ENCODE measurements at places on chromosomes 1 and 21.

GRCh38 chr1:187959062-187959461 is 1130.3 kb downstream of the PLA2G4A start:
- DNase-seq = no peak

DNA sequence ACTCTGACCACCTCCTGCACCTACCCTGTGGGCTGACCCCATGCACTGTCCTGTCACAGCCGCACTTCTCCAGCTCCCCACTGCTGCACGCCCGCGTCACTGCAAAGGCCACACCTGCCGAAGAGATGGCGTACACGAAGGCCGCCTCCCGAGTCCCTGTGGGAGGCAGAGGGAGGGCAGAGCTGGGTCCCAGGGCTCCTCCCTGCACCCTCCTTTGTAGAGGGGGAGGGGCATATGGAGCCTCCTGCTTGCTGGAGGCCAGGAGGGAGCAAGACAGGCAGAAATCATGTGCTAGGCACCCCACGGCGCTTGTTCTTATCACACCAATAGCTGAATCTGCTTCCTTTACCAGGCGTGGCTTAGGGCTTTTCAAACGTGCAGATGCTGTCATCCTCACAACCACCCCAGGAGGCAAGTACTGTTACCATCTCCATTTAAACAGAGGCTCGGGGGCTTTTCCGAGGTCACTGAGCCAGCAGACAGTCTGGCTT is 21.4 kb downstream of the WNT4 start:
- DNase-seq = no peak

- DNase-seq = peak; percentile 98
These were observed 160.9 kb upstream of the UBE2U start for GRCh38 chr1:64042331-64043100.

DNA sequence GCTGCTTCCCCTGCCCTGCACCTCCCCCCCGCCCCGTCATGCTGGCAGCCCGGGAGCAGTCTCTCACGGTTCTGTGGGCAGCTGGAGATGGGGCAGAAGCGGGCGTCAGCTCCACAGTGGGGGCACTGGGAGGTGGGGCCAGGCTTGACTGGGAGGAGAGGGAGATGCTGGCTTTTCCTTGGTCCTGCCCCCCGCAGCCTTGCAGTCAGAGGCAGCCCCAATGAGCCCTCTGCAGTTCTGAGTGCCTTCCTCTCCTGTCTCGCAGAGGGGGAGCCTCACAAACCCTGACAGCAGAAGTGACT is 21.7 kb downstream of the ARHGEF10L start:
- no peak for DNase-seq

- DNase-seq = no peak
These were observed 16.6 kb upstream of the DUSP10 start for GRCh38 chr1:221758455-221758854.

GRCh38 chr1:204258213-204259115 is 44.7 kb upstream of the GOLT1A start:
- DNase-seq = peak; percentile 84

GRCh38 chr1:167676916-167677848 is 44.6 kb upstream of the MPZL1 start:
- DNase-seq = no peak

DNA sequence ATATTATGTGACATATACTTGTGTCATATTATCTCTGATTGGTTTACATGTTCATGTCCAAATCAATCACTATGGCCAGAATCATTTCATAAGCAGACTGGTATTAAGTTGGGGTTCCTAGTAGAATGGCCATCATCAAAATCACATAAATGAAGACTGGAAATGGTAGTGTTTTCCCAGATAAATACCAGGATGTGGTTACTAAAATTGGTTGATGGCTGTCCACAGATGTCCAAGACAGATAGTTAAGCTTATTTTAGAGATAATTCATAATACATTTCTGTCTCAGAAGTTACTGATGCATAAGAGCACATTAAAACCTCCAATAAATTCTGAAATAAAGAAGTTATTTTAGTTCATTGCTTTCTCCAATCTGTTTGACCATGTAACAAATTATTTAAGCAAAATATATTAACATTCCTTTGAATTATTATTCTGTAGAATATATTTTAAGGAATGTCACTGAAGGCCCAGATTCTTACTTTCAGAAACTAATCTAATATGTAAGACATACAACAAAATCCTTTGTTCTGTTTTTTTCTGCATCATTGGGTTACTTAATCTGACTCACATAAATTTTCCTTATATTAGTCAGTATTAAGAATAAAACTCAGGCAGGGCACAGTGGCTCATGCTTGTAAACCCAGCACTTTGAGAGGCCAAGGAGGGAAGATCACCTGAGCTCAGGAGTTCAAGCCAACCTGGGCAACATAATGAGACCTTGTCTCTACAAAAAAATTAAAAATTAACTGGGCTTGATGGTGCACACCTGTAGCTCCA is 483.9 kb downstream of the PTPRC start:
- peak; percentile 20 for DNase-seq

- no peak for DNase-seq
These were observed 52.8 kb downstream of the IGSF21 start for GRCh38 chr1:18160290-18160942.

DNA sequence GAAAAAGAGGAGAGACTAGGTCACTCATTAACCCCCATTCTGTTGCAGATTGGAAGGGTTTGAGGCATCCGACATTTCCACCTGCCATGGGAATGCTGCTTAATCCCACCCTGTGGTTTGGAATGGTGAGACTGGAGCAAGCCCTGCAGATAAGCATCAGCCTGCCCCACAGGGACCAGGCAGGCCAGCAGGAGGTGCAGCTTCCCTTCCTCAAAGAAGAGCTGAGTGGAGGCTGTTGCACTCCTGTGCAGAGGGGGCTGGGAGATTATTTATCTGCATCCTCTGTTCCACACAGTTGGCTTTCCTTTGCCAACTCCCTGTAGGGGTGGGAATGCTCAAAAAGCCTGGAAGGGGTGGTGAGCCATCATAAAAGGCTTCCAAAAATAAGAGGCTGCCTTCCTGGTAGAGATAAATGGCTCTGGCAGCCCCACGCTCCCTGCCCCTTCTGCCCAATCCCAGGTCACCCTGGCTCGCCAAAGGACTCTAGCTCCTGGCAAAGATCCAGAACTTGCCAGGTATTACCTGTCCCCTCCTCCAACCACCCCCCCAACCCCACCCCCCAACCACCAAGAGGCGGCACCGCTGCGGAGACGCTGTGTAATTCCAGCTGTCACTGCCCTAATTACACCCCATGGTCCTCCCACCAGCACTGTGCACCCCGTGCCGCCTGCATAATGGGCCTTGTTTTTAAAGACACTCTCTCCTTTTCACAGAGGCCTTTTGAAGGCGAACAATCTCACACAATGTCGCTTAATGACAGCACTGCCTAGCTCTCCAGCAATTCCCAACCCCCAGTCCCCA is 83.0 kb upstream of the ZC3H12A start:
- DNase-seq = no peak

- DNase-seq = peak; percentile 54
These were observed 273.4 kb upstream of the CACYBP start for GRCh38 chr1:174726167-174726879.

GRCh38 chr1:213742992-213743391 is 244.8 kb upstream of the PROX1 start:
- no peak for DNase-seq

GRCh38 chr1:21742578-21742977 is 40.4 kb downstream of the USP48 start:
- DNase-seq = no peak

DNA sequence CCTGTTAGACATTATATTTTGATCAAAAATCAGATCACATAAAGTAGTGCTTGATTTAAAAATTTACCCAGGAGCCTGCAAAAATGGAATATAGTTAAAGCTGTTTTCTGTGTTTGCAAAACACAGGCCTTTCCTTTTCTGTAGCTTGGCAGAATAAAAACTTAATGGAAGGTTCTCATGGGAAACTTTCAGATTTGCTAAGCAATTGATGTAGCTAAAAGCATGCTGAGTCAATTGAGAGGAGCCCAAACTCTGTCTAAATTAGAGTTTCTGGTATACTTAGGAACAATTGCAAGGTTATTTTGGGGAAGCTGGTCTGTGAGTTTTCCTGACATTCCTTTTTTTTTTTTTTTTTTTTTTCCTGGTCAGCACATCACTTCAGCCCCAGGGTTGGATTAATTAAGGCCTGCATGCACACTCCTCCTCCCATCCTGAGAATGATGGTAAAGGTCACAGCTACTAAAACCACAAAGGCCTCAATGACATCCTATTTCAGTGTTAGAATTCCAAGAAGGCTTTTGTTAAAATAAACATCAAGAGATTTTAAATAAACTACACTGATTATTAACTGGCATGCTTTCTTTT is 608.7 kb downstream of the PLPP3 start:
- no peak for DNase-seq

- no peak for DNase-seq
These were observed 5.2 kb upstream of the KIAA1614 start for GRCh38 chr1:180907313-180908055.

GRCh38 chr1:45409276-45409675 is 69.0 kb upstream of the MUTYH start:
- DNase-seq = no peak

GRCh38 chr1:1058088-1058905 is 15.8 kb downstream of the RNF223 start:
- DNase-seq = no peak

GRCh38 chr1:93701629-93702028 is 20.0 kb upstream of the BCAR3 start:
- peak; percentile 99 for DNase-seq

GRCh38 chr1:218211241-218211640 is 73.9 kb upstream of the RRP15 start:
- no peak for DNase-seq

GRCh38 chr1:91754348-91754747 is 131.6 kb downstream of the TGFBR3 start:
- DNase-seq = no peak

DNA sequence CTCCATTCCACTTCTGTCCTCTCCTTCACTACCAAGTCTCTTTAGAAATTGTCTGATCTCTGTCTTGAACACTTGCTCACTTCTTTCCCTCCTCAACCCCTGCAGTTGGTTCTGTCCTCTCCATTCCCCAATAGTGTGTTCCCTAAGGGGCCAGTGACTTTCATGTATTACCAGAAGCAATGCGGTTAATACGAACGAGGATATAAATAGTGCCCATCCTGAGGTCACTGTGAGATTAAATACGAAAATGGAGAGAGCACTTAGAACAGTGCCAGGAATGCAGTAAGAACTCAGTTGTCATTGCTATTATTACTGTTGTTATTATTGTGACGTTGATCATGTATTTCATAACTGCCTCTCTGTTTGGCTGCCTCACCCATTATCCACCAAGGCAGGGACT is 53.0 kb upstream of the ARTN start:
- DNase-seq = no peak

DNA sequence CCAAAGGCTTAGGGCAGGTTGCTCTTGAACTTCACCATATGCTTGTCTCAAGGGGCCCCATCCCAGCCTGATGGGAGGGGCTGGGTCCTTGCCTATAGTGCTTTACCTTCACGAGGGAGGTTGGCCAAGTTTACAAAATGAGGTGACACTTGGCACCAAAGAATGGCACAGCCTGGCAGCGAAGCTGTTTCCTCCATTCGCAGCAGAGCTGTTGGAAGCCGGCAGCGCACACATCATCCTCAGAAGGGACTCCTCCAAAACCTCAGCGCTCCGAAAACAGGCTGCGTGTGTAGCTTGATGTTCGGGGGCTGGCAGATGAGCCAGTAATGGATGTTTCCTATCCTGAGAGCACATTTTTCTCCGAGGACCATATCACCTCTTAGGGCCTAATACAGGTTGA is 116.8 kb downstream of the KAZN start:
- no peak for DNase-seq

GRCh38 chr1:63277195-63278192 is 44.9 kb upstream of the FOXD3 start:
- DNase-seq = no peak

GRCh38 chr1:160474392-160475242 is 48.4 kb downstream of the SLAMF6 start:
- no peak for DNase-seq

DNA sequence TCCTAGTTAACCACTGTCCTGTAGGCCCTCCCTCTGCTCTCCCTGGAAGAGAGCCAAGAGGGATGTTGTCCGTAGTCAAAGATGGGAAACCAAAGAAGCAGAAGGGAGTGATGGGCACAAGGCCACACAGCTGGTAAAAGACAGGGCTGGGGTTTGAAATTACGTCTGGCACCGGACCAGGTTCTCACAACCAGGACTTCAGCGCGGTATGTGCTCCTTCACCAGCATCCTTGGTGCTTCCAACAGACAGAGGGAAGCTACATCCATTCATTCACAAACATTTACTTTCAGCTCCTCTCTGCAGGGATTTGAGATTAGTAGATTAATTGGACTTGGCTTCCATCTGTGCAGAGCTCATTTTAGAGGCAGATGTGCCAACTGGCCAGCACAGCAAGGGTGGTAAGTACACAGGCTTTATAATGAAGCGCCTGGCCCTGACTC is 191.2 kb downstream of the TRABD2B start:
- no peak for DNase-seq

DNA sequence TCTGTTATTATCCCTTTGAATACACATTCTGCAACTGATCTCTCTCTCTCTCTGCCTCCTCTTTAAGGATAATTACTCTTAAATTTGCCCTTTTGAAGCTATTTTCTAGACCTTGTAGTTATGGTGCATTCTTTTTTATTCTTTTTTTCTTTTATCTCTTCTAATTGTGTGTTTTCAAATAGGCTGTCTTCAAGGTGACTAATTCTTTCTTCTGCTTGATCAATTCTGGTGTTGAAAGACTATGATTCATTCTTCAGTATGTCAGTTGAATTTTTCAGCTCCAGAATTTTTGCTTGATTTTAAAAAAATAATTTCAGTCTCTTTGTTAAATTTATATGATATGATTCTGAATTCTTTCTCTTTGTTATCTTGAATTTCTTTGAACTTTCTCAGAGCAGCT is 95.6 kb upstream of the GPR52 start:
- no peak for DNase-seq

DNA sequence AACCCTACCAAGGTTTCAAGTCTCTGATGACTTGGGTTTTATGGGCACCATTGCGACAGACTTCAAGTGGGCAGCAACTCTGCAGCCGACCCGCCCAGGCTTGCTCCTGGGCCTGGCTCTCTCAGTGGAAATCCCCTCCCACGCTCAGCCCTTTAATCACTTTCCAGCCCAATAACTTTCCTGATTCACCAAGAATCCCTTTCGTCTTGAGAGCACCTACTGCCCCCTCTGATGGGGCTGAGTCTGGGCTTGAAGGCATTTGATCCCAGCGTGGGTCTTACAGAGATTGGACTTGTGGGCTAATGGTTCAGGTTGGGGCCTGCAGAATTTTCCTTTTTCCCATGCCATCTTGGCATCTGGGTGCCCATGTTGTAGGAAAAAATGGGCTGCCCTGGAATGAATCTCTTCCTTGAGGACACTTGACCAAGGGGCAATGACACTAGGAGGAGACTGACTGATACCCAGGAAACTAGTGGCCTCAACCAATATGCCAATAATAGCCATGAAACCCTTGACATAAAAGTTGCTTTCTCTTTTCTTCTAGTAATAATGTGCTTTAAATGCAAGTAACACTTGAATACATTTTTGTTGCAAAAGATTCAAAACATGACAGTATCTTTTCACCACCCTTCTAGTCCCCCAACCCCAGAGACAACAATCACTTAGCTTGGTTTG is 7.8 kb upstream of the PHLDA3 start:
- DNase-seq = peak; percentile 51

Data from foreskin fibroblast (primary cell).